ENCODE measurements at places on chromosomes 4 and X. TPM values are rescaled to one million over a fixed set of nuclear protein-coding genes. Genes with fewer than 3 reads are reported as not detected.

S100G gene
- not detected for total RNA-seq

FAT1 gene
- 202 TPM for total RNA-seq

MTHFD2L gene
- 24.9 TPM for total RNA-seq

FGFBP1 gene
- total RNA-seq: not detected

UGT2B15 gene
- total RNA-seq: not detected

GAB1 gene
- total RNA-seq: 8.2 TPM

KIAA1210 gene
- not detected for total RNA-seq

CHIC1 gene
- 12.2 TPM for total RNA-seq

PNMA6F gene
- total RNA-seq: not detected

NPY2R gene
- not detected for total RNA-seq

CXCL10 gene
- total RNA-seq: not detected

MCTS1 gene
- 32.1 TPM for total RNA-seq

Measured in smooth muscle cell of the umbilical artery (primary cell).